ENCODE measurements at places on chromosomes 6 and 20.

GRCh38 chr6:80223743-80224212, 117.3 kb downstream of the BCKDHB start:
- no peak for DNase-seq

DNA sequence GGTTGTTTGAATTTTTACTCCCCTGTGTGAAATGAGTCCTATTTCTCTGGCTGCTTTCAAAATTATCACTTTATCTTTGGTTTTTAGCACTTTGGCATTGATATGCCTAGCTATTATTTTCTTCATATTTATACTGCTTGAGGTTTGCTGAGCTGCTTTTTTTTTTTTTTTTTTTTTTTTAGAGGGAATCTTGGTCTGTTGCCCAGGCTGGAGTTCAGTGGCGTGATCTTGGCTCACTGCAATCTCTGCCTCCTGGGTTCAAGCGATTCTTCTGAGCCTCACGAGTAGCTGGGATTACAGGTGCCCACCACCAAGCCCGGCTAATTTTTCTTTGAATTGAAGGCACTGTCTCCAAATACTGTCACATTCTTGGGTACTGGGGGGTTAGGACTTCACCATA, 40.6 kb downstream of the STXBP5 start:
- DNase-seq: no peak

- DNase-seq: no peak
Observed at GRCh38 chr20:33612001-33612400, 50.1 kb upstream of the C20orf144 start.

DNA sequence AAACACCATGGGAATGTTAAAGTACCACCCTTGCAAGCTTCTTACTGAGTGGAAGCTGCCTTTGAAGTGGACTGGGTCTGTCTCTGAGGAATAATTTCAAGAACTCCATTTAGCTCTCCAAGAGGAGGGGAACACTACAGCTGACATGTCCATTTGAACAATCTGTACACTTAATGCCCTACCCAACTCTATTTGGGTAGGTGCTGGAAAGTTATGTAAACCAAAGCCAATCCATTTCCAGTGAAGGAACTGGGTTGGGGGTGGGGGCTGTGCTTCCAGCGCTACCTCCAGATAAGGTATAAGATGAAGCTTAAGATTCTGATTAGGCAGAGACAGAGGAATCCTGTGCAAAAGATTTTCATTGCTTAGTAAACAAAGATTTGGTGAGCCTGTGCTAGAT, 122.0 kb downstream of the TCP11 start:
- DNase-seq: no peak

DNA sequence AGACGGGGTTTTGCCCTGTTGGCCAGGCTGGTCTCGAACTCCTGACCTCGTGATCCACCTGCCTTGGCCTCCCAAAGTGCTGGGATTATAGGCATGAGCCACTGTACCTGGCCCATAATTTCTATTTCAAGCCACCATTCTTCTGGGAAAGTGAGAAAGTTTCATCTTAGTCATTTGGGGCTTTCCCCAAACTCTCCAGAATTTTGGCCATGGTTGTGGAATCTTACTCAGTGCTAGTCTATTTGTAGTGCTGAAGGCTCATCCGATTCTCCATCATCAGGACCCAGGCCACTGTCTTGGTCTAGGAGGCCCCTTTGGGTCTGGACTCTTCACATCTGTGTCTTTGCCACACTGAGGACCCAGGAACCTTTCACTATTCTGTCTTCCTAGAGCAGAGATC, 164.9 kb downstream of the EYA2 start:
- no peak for DNase-seq

GRCh38 chr20:17614812-17615644, 45.2 kb downstream of the DSTN start:
- peak; percentile 14 for DNase-seq

DNA sequence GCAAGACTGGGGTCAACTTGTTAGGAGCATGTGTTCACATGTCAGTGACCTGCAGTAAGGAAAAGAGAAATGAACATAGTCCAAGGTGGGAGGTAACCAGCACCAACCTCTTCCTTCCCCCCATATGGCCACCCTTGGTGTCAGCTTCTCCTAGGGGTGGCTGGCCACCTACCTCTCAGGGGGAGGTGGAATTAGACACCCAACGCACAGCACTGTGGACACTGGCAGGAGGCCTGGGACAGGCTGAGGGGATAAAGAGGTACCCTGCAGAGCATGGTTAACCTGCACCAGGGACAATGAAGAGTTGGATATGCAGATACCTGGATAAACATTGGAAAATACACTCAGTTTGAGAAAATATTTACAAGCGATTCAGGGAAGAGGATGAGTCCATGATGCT, 84.5 kb downstream of the IYD start:
- DNase-seq: no peak

DNA sequence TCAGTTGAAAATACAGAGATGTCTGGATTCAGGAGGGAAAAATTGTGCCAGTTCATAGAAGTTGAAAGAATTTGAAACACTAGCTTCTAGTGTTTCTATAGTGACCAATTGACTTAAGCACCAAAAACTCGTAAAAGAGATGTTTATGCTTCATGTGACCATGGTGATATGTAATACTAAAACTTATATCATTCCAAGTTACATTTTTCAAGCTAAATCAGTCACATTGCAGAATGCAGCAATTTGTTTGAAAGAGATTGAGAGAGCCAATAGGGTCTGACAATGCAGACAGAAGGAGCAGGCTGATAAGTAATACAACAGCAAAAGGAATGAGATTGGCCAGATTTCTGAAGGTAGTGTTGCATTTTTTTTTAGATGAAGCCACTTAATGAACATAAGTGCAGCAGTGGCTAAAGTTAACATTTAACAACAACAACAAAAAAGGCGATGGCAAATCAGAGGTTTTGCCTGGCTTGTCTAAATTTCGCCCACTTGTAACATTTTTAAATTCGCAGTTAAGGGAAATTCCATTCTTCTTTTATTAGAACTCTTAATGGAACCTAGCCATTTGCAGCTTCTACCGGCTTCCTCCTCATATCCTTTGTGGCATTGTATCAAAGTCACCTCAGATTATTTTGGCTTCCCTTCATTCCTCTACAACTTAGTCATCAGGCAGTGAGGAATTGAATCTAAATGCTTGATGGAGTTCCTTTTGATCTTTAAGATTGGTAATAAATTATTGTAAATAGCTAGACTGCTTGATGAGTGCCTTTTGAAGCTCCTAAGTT, 484.0 kb upstream of the SOX4 start:
- DNase-seq: no peak

DNA sequence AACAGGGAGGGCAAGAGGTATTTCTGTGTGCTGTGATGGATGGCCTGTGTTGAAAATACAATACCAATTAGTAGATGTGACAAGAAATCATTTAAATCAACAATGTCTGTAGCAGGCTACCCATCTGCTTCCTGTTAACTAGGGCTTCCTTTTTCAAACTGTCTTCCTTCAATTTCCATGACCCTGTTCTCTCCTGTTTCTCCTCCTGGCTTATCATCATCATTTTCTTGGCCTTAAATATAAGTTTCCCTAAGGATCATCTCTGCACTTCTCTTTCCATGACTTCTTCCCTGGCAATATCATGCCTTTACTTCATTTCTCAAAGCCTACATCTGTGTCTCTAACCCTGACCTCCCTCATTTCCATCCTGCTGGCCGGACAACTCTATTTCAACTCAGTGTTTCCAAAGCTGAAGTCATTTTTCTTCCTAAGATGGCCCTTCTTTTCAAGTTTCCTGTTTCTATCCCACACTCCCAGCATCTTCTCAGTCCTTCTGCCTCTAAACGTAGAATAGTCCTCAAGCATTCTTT, 18.2 kb downstream of the ZC2HC1B start:
- DNase-seq: no peak

- no peak for DNase-seq
Observed at GRCh38 chr20:9993137-9993536, 41.6 kb upstream of the ANKEF1 start.

DNA sequence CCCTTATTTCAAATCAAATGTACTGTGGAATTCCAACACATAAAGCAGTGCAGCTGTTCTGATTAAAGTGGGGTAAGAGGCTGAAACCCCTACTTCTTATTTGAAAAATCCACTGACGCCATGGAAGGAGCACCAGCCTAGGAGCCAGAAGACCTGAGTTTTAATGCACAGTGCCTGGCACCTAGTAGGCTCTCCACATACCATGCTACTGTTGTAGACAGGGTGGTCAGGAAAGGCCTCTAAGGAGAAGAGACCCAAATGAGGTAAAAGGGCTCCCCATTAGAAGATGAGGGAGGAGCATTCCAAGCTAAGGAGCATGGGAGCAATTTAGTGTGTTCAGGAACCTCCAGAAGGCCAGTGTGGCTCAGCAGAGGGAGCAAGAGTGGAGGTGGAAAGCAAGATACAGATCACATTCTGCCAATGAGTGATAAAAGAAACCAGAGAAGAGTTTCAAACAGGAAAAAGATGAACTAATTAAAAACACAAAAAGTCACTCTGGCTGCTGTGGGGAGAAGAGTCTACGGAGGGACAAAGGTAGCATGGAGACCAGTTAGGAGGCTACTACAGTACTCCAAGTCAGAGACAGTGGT, 11.8 kb upstream of the ZNF76 start:
- no peak for DNase-seq

DNA sequence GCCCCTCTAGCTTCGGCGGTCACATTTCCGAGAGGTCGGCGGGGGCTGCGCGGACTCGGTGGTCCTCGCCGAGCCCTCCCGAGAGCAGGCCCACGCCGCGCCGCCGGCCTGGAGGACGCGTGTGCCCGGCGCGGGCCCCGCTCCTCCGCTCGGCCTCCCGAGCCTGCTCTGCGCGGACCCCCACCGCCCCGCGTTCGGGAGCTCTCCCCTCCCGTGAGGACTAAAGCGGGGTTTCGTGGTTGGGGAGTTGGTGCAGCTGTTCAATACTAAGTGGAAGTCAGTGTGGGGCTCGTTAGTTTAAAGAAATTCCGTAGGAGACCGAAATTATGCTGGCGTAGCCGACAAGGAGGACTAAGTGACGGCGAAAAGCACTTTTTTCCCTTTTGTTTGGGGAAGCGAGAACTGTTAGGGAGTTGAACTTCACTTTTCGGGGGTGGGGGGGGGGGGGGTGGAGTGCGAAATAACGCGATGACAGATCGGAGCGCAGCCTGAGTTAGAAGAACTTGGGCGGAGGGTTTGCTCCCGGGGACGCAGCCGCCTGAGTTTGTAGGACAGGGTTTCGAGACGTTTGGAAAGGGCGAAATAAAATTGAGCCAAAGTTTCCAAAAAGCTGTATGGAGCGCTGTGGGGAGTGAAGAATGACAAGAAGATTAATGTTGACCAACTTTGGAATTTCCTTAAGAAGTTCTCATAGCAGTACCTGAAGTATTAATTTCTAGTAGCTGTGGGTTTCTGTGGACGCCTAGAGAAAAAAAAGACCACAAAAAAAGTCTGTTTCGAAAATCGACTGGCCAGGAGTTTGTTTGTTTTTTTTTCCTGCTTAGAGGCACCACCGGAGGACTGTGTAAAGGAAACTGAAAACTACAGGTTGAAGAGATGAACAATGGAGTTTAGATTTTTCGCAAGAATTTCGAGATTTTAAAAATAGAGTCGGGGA, 1.4 kb downstream of the QKI start:
- peak; percentile 61 for DNase-seq

- no peak for DNase-seq
Observed at GRCh38 chr6:14292119-14292518, 174.5 kb downstream of the CD83 start.

GRCh38 chr20:10565191-10565921, 108.4 kb downstream of the JAG1 start:
- no peak for DNase-seq

DNA sequence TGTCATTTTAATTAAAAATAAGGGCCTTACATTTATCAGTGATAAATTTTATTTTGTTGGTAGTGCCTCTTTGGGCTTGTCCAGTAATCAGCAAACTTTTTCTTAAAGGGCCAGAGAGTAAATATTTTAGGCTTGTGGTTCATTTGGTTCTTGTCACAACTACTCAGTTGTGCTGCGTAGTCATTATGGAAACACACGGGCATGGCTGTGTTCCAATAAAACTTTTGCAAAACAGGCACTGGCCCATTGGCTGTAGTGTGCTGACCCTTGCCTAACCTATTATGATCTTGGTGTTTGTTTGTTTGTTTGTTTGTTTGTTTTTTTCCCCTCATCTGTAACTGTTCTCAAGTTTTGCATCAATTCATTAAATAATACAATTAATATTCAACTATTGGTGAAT, 19.4 kb downstream of the TBPL1 start:
- no peak for DNase-seq

- DNase-seq: no peak
Observed at GRCh38 chr6:99369533-99369932, 20.1 kb upstream of the FAXC start.

- peak; percentile 58 for DNase-seq
Observed at GRCh38 chr6:158232316-158233213, 64.4 kb downstream of the GTF2H5 start.

DNA sequence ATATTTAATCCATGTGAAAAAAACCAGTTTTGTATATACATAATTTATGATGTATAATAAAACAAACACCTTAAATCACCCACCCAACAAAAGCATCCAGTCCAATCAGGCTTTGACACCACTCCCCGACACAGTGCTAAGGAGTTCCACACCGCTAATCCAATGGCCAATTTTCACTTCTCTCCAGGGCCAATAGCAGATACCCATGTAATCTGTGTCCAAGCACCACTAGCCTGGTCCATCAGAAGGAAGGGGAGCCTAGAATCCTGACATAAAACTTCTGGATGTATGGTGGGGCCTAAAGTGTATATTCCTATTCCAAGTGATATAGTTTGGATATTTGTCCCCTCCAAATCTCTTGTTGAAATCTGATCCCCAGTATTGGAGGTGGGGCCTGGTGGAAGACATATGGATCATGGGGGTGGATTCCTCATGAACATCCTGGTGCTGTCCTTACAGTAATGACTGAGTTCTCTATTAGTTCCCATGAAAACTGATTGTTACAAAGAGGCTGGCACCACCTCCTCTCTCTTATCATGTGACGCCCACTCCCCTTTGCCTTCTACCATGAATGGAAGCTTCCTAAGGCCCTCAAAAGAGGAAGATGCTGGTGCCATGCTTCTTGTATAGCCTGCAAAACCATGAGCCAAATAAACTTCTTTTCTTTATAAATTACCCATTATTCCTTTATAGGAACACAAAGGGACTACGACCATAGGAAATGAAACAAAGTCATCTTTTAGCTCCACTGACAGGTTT, 20.8 kb downstream of the RALGAPA2 start:
- no peak for DNase-seq

GRCh38 chr6:153210083-153210482, 79.0 kb upstream of the RGS17 start:
- DNase-seq: no peak

DNA sequence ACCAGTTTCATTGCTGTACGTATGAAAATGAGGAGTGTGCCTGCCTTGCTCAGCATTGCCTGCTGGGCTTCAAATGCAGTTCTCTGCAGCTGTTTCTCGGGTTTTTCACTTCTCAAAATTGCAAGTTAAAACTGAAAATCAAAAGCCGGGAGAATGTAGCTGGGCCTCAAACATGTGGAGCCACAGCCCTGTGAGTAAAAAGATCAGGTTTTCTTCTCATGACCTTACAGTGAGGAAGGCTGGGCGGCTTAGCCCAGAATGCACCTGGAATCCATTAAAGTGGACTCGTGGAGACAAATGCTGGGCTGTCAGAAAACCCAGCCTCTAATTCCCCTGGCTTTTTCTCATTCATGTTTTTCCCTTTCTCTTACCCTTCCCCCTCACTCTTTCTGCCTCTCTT, 34.4 kb downstream of the DSE start:
- no peak for DNase-seq

Measured in activated T-cell treated with anti-CD3 and anti-CD28 coated beads, Interleukin-2, amount 50 U/mL, for 48 hours (primary cell).